ENCODE measurements at places on chromosomes 5 and 9.
A peak's percentile ranks its signal among the peaks of the same experiment; 100 is the strongest.

GRCh38 chr5:135110785-135111596 is 77.0 kb upstream of the PITX1 start:
- no peak for DNase-seq

GRCh38 chr5:35438786-35439185 is 178.9 kb upstream of the SPEF2 start:
- no peak for DNase-seq

- no peak for DNase-seq
These were observed 5.0 kb downstream of the ZNF189 start for GRCh38 chr9:101403516-101404285.

GRCh38 chr9:20477940-20478620 is 144.2 kb downstream of the MLLT3 start:
- DNase-seq, result peak; percentile 50

DNA sequence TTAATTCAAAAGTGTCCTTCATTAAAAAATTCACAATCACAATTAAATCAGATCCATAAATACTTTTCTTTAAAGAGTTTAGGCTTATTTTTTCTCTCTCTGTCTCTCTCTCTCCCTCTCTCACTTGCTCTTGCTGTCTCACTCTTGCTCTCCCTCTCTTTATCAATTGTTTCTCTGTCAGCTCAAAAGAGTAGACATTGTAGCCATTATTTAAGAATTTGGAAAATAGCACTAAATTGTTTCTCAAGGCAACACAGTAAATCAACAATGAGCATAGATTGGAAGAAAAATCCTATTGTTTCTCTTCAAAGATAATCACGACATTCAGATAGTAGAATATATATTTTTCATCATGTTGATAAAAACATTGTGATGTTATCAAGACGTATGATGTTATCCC is 1114.0 kb downstream of the PTPRD start:
- no peak for DNase-seq

DNA sequence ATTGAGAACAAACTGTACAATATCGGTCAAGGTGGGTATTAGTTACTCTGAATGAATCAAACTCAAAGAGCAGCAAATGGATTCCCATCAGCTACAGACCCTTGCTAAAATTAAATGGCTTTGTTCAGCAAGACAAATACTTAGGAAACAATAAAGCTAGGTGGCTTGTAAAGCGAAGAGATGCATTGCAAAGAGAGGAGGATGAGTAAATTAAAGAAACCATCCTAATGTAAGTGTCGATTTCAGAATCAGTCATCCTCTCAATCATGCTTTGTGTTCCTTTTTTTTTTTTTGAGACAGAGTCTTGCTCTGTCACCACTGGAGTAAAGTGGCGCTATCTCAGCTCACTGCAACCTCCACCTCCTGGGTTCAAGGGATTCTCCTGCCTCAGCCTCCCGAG is 359.2 kb upstream of the ZNF462 start:
- no peak for DNase-seq

- no peak for DNase-seq
These were observed 205.4 kb downstream of the SPATA31A6 start for GRCh38 chr9:42388846-42389245.

DNA sequence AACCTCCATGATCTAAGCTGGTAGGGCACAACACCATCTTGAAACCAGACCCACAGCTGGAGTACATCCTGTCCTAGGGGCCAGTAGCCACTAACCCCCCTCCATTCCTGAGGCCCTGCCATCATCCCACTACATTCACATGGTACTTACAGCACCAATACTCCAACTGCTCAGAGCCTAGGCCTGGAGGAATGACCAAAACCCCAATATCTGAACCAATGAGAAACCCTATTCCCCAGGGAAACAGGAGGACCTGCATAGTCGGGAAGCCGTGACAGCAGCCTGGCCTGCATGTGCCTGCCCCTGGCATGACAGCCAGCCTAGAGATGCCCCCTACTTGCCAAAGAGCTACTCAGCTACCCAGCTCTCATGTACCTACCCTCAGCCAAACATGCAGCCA is 65.4 kb upstream of the DMRT1 start:
- no peak for DNase-seq

DNA sequence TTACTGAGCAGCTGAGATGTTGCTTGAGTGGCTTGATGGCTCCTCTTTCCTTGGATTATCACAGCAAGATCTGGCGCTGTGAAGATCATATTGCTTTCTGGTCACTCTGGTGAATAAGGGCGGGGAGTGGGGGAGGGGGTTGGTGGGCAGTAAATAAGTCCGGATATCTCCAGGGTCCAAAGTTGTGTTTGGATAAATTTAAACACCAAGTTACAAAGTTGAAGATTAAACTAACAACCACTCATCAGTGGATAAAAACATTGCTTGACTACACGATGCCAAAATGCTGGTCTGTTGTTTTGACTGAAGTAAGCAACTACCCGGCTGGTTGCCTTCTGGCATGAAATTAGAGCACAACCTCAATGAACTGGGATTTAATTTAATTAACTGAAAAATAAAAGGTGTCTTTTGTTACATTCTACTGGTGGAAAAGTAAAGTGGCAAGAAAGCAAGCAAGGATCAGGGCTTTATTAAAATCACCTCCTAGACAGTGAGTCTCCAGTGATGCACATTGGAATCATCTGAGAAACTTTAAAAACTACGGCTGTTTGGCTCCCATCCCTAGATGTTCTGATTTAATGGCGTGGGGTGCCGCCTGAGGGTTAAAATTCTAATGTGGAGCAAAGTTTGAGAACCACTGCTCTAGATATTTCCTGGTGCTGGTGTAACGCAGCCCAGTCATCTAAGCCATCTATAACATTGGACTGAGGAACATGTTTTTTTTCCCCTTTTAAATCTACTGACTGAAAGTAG is 86.7 kb upstream of the AGXT2 start:
- DNase-seq, result no peak

GRCh38 chr5:78665534-78665933 is 17.0 kb upstream of the LHFPL2 start:
- DNase-seq, result no peak

GRCh38 chr5:64839936-64840335 is 71.2 kb downstream of the CWC27 start:
- DNase-seq, result no peak

- no peak for DNase-seq
These were observed 110.1 kb downstream of the RXRA start for GRCh38 chr9:134436379-134436762.

- no peak for DNase-seq
These were observed 9.5 kb upstream of the QSOX2 start for GRCh38 chr9:136255166-136255538.

DNA sequence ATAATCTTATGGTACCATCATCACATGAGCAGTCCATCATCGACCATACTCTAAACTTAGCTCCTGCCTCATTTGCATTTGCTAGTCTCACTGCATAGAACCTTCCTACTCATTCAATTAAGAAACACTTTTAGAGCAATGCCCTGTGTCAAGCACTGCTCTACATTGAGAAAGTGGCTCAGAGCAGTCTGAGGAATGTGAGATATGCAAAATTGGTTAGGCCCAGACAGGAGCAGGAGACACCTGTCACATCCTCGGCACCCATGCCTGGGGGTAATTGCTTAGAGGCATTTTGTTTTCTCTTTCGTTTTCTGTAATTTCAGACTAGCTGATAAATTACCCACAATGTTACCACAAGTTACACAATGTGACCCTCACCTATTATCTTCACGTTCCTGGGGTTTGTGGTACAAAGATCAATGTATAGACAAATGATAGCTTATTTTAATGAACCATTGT is 4.9 kb upstream of the RARS1 start:
- DNase-seq, result no peak

GRCh38 chr9:86529496-86530275 is 175.5 kb upstream of the TUT7 start:
- DNase-seq, result no peak

GRCh38 chr5:82332064-82332855 is 54.1 kb upstream of the RPS23 start:
- DNase-seq, result no peak

- DNase-seq, result no peak
These were observed 195.0 kb downstream of the KIAA0825 start for GRCh38 chr5:94423411-94423810.

DNA sequence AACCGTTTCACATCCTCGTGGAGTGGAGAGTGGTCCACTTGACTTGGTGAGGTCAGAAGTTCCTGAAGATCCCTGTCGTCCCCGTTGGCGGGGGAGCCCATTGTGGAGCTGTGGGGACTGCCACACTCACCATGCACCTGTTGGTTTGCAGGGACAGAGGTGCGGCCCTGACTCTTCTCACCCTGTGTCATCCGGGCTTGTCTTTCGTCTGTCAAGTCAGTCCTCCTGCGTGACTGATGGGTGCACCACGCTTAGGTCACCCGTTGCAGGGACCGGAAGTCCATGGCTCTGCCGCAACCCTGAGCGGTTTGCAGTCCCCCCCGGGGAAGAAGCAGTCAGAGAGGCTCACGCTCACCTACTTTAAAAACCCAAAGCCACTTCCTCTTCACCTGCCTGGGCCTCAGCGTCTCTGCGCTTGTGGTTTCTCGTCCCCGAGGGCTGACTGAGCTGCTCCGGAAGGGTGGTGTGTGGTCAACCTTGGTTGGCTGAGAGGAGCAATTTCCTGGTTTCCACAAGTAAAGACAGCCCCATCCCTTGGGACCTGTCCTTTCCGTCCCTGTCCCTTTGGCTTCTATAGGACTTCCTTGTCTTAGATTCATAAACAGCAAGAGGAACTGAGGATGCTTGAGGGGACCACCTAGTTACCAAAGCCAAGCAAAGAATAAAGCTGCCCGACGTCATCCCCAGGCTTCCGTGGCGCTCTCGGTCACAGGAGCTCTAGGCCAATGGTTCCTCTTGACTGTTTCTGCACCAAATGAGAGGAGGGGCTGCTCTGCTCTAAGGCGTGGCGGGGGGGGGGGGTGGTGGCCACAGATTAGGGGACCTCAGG is 53.2 kb downstream of the USP20 start:
- DNase-seq, result no peak

DNA sequence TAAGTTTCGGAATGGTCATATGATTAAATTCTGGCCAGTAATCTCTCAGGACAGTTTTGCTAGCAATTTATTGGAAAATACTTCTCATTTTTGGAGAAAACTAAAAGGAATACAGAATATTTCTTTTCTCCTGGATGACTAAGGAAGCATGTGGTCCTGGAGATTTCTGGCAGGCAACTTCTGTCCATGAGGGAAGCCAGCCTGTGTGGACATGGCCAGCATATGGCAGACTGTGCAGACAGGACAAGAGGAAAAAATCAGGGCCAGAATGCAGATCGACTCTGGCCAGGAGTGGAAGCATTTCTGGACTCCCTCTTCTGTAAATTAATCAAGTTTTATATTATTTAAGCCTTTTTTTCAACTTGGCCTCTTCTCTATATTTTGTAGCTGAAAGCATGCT is 100.4 kb upstream of the CDH18 start:
- DNase-seq, result no peak

GRCh38 chr5:122202952-122203351 is 73.6 kb downstream of the ZNF474 start:
- no peak for DNase-seq

DNA sequence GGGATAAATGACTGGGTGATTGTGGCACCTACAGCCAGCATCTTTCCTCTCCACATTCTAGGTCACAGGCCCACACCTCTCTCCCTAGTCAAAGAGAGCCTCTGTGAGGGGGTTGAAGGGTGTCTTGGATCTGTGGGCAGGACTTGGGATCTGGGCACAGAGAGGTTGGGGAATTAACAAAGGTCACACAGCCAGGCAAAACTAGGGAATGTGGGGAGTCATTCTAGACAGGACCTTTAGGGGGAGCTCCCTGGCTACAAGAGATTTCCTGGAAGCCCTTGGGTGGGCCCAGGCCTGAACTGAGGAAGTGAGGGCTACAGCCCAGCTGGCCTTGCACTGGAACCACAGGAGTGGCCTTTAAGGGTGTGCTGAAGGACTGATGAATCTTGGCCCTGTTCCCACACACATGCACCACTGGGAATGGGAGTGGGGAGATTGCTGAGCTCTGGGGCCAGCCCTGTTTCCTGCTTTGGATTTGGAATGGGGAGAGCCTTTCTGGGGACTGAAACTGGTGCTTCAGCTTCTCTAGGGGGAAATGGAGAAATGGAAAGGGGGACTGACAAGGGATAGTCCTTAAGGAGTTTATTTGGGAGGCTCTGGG is 12.4 kb upstream of the CXXC5 start:
- no peak for DNase-seq

DNA sequence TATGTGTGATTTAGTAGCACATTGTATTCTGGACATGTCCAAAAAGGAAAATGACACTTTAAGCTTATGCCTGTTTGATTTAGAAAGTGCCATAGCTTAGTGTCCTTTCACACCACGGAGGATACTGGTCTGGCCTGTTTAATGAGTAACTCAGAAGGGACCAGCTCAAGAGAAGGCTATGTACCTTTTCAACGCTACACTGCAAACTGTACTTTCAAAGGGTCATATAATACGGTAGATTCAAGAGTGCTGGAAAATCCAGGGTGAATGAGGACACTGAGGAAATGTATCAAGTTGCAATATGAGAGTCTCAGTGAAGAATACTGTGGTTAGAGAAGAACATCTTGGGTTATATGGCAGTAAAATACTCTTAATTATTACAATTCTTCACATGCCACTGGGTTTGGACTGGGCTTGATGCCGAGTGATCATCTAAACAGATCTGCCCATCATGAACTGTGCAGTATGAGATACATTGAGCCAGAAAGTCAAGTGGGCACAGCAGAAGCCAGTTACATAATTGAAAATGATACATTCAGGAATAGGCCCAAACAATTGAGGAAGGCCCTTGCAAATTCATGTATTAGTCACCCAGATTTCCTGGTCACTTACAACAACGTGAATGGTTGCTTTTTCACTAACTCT is 1211.5 kb upstream of the CDH9 start:
- no peak for DNase-seq

DNA sequence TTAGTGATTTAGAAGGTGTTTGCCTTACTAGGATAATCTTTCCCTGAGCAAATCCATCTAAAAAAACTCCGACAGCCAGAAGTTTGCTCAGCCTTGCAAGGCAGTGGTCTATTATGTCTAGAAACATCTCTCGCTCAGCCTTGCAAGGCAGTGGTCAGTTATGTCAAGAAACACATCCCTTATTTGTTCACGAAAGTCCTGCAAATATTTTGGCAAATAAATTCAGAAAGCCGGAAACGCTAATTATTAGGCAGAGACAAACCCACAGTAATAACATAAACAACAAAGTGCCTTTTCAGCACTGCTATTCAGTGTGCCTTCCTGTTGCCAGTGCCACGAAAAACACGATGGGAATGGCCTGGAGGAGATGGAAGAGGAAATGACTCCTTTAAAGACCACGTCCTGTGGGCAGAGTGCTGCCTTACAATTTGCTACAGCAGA is 184.5 kb downstream of the GNAQ start:
- no peak for DNase-seq

GRCh38 chr9:23643656-23644258 is 182.3 kb downstream of the ELAVL2 start:
- no peak for DNase-seq

- no peak for DNase-seq
These were observed 4.4 kb downstream of the FGF10 start for GRCh38 chr5:44384816-44385215.

GRCh38 chr9:114820776-114821501 is 15.1 kb upstream of the TNFSF15 start:
- DNase-seq, result no peak

DNA sequence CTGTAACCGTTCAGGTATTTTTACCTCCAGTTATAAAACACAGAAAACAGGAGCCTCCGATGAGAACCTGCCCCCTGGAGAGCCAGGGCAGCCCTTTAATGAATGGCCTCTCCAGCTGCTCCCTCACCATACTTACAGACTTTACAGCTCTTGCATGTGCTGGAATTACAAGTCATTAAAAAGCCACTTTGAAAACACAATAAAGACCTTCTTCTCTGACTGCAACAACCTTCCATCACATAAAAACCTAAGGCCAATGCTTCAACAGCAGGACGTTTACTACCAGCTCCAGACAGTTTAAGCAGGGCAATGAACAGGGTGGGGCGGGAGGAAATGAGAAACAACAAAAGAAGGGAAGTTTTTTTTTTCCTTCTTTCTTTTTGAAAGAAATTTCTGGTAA is 213.8 kb downstream of the MLLT3 start:
- no peak for DNase-seq
